ENCODE measurements at places on chromosomes 4 and X. TPM values are rescaled to one million over a fixed set of nuclear protein-coding genes. Genes with fewer than 3 reads are reported as not detected.

HGFAC gene
- not detected for total RNA-seq

AVPR2 gene
- 9.8 TPM for total RNA-seq

DNA sequence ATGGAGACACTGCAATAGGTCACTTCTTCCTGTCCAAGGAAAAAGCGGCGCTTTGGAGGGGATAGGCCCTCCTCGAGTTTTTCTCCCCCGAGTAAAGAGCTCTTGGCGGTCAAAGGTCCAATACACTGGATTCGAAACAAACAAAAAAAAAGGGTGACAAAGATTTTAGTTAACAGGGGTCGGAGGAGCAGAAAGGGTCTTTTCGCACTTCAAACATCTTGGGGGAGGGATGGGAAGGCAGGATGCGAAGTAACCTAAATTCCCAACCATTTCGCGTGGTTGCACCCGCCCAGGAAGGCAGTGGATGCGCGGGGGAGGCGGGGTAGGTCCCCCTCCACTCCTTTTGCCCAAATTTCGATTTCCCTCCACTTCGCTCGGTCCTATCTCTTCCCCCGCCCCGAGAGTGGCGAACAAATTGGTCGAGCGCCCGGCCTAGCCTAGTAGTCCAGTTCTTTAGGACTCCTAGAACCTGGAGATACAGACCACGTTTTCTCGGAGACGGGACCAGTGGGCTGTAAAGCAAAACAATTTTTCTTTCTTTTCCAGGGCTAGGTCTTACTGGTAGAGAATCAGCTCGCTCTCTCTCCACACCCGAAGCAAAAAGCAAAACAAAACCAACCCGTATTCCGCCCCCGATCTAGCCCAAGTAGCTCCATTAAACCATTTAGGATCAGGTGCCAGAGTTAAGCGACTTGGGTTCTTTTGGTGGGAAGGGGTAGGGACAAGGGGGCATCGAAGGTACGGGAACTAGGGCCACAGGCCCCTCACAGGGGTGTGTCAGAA, 2.0 kb upstream of the STAG2 start:
- peak; percentile 39 for DNase-seq

RASL11B gene
- total RNA-seq: 0.55 TPM

GPC4 gene
- 15.7 TPM for total RNA-seq

All from transverse colon (tissue), 4 donors.